ENCODE measurements at places on chromosomes 6 and 20. TPM values are rescaled to one million over a fixed set of nuclear protein-coding genes. Genes with fewer than 3 reads are reported as not detected.

LY6G5C gene
- 0.67 TPM for total RNA-seq

DDO gene
- not detected for total RNA-seq

CDH26 gene
- 1.1 TPM for total RNA-seq

SIRPA gene
- total RNA-seq = 0.60 TPM

TXLNB gene
- 0.19 TPM for total RNA-seq

OVOL2 gene
- total RNA-seq = not detected

ZFP57 gene
- not detected for total RNA-seq

OPRM1 gene
- total RNA-seq = not detected

SRSF12 gene
- total RNA-seq = not detected

WFDC12 gene
- not detected for total RNA-seq

STMND1 gene
- total RNA-seq = not detected

SAMD3 gene
- total RNA-seq = 24.3 TPM

CRIP3 gene
- 1.8 TPM for total RNA-seq

THEMIS gene
- total RNA-seq = 25.3 TPM

RNF217 gene
- total RNA-seq = 4.6 TPM

MAS1 gene
- not detected for total RNA-seq

TBC1D32 gene
- total RNA-seq = 9.4 TPM

TSPO2 gene
- total RNA-seq = not detected

SEC63 gene
- 86.7 TPM for total RNA-seq

DPM1 gene
- 44.5 TPM for total RNA-seq

SGK2 gene
- 0.64 TPM for total RNA-seq

SLC35D3 gene
- not detected for total RNA-seq

PAK5 gene
- not detected for total RNA-seq

PM20D2 gene
- total RNA-seq = 5.2 TPM

C20orf144 gene
- 0.17 TPM for total RNA-seq

SAPCD1 gene
- total RNA-seq = 2.7 TPM

JPH2 gene
- total RNA-seq = not detected

TENT5A gene
- total RNA-seq = 6.7 TPM

SLC22A23 gene
- 13.6 TPM for total RNA-seq

PHACTR3 gene
- total RNA-seq = not detected

PRSS35 gene
- total RNA-seq = not detected

DNAH8 gene
- not detected for total RNA-seq

AFG1L gene
- total RNA-seq = 3.9 TPM

CNKSR3 gene
- not detected for total RNA-seq

BPIFB4 gene
- not detected for total RNA-seq

OPN5 gene
- total RNA-seq = not detected

SIRPD gene
- total RNA-seq = 0.28 TPM

MUCL3 gene
- total RNA-seq = not detected

SLC22A16 gene
- not detected for total RNA-seq

PRR18 gene
- not detected for total RNA-seq

ELOVL4 gene
- 1.0 TPM for total RNA-seq

C20orf202 gene
- not detected for total RNA-seq

EPHA7 gene
- total RNA-seq = not detected

RPS6KA2 gene
- 5.6 TPM for total RNA-seq

RANBP9 gene
- total RNA-seq = 62.9 TPM

DCDC2 gene
- not detected for total RNA-seq

TXNDC5 gene
- total RNA-seq = 7.8 TPM

MATN4 gene
- not detected for total RNA-seq

RAD21L1 gene
- total RNA-seq = not detected

Data from CD4-positive, alpha-beta T cell (primary cell).